GM12878 (cell line): ENCODE measurements at places on chromosomes 3 and 15. TPM values are rescaled to one million over a fixed set of nuclear protein-coding genes. Genes with fewer than 3 reads are reported as not detected.

DNA sequence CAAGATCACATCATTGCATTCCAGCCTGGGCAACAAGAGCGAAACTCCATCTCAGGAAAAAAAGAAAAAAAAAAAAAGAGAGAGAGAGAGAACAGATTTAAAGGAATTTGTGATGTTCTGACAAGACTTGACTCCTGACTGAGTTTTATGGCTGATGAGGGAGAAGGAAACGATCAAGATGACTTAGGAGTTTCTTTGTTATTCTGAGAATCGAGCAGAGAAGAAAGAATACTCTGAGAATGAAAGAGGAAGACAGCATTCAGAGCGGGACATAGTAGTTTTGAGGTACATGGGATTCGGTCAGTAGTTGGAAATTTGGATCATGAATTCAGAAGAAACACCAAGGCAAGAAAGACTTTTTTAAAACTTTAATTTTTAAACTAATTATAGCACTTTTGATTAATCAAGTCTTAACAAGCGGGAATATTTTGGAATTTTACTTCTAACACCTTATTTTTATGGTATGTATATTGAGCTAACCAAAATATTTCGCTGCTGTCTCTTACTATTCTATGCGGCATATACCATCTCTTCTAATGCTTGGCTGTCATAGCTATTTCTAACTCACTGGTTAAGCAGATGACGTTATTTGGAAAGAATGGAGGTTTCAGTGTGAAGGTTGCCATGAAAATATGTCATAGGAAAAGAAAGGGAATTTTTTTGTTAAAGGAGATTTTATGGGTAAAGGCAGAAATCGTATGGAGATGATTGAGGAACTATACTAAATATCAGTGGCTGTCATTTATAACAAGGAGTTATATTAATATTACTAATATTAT lies 644.1 kb downstream of the RBMS3 start:
- no peak overlapping the region for H3K4me3 ChIP-seq
- no peak overlapping the region for H3K27ac ChIP-seq
- no peaks in the 10 kb centered on the region for H3K36me3 ChIP-seq
- H3K4me1 ChIP-seq: no peaks in the 10 kb centered on the region

DNA sequence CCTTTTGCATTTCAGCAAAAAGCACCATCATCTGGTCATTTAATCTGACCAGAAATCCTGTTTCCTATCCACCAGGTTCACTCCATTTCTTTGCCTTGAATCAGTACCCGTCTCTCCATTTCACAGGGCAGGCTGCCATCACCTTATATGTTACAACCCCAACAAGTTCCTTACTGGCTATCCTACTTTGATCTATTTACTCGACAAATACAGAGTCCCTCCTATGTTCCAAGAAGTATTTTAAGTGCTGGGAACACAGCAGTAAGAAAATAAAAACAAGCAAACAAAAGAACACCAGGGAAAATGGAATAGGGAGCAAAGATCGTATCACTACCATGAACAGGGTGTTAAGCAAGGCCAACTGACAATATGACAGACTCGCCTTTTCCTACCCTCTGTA lies 295.2 kb upstream of the WNT5A start:
- peaks cover 2% of the 10 kb centered on the region; the same call in 1 of the 2 replicates for H3K27me3 ChIP-seq
- H3K4me1 ChIP-seq: no peaks in the 10 kb centered on the region
- no peak overlapping the region for H3K4me3 ChIP-seq
- H3K36me3 ChIP-seq: no peaks in the 10 kb centered on the region
- no peak for DNase-seq

DNA sequence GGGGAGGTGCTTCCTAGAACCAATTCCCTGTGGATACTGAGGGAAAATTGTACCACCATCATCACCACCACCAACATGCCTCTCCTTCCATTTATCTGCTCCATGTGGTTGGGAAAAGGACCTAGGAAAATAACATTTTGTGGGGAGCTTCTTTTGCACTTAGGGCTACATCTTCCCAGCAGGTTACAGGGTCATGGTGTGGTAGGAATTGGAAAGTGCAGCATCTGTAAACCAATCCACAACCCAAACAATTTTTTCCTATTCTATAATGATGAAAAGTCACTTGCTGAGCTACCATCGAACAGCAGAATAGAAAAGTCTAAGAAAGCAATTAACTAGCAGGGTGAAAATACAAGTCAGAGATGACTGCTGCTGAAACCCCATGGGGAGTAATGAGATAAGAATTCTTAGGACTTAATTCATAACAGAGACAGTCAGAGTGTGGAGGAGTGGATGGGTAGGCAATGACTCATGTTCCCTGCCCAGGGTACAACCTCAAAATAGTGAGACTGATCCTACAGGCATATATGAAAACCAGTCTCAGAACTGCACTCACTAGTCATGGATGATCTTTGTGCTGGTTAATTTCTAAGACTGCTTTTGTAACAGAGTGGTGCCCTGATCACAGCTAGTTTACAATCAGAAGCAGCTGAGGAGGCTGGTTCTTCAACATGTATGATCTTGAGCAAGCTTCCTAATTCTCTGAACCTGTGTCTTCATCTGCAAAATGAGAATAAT lies 38.1 kb upstream of the LEKR1 start:
- H3K36me3 ChIP-seq: no peaks in the 10 kb centered on the region
- no peaks in the 10 kb centered on the region for H3K27me3 ChIP-seq
- peaks cover 4% of the 10 kb centered on the region for H3K4me1 ChIP-seq
- no peak for DNase-seq
- H3K4me3 ChIP-seq: no peak overlapping the region

DNA sequence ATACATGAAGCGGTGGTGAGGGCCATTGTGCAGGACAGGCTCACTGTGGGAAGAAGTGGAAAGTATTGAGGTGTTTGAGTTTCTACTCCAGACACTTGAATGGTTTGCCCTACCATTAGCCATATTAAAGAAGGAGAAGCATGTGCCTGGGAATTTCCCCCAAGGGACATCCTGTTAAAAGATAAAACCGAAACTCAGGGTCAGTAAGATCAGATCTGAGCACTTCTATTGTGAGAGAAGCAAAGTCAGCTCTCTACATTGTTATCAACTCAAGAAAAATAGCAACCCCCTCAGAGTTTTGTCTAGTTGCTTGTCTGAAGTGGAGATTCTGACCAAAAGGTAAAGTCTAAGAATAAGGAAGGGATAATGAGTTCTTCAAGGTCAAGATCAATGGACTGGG lies 269.8 kb downstream of the CHST2 start:
- H3K36me3 ChIP-seq: no peaks in the 10 kb centered on the region
- no peak overlapping the region for H3K4me3 ChIP-seq
- H3K27ac ChIP-seq: no peak overlapping the region

GRCh38 chr3:23647706-23648258 lies 158.0 kb upstream of the UBE2E1 start:
- DNase-seq: no peak
- peaks cover 26% of the 10 kb centered on the region for H3K4me1 ChIP-seq
- H3K4me3 ChIP-seq: no peak overlapping the region
- no peak overlapping the region for H3K27ac ChIP-seq
- no peaks in the 10 kb centered on the region for H3K27me3 ChIP-seq
- H3K36me3 ChIP-seq: no peaks in the 10 kb centered on the region

DNA sequence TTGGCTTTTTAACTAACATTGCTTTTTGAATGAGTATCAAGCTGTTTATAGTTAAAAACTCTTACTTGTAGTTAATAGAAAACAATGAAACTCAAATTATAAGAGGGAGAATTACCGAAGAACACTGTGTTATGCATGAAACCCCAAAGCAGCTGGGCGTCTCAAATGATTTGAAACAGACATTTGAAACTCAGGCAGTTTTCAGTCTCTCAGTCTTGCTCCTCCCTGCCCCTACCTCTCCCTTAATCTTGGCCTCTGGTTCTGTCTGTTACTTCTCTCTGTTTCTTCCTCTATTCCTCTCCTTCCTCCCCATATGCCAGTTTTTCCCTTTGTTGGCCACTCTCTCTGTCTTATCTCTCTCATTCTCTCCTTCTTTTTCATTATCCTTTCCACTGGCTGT lies 118.3 kb upstream of the SYNPR start:
- no peak overlapping the region for H3K4me3 ChIP-seq
- no peaks in the 10 kb centered on the region for H3K36me3 ChIP-seq
- DNase-seq: no peak
- no peaks in the 10 kb centered on the region for H3K4me1 ChIP-seq

DNA sequence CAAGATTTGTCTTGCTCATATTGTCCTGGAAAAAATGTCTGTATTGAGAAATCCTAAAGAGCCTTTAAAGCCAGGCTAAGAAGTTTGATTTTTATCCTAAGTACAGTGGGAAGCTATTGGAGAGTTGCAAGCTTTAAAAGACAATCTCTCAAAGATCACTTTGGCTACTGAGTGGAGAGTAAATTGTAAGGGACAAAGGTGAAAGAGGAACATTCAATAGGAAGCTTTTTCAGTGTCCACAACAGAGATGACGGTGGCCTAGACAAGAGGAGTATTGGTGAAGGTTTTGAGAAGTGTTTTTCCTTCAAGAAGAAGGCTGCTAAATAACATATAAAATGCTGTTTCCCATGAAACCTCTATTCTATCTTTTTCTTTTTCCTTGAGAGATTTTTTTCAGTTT lies 249.5 kb upstream of the IL12A start:
- DNase-seq: no peak
- no peak overlapping the region for H3K27ac ChIP-seq
- H3K4me1 ChIP-seq: no peaks in the 10 kb centered on the region
- H3K27me3 ChIP-seq: no peaks in the 10 kb centered on the region; the same call in 1 of the 2 replicates

The ZNF80 gene
- not detected in 2 replicates for polyA plus RNA-seq

DNA sequence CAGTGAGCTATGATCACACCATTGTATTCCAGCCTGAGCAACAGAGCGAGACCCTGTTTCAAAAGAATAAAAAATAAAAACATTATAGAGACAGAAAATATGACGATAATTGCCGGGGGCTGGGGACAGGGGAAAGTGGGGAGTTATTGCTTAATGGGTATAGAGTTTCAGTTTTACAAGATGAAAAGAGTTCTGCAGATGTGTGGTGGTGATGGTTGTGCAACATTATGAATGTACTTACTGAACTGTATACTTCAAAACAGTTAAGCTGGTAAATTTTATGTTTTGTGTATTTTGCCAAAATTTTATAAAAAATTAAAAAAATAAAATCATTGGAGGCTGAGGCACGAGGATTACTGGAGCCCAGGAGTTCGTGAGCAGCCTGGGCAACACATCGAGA lies 24.8 kb upstream of the ZNF774 start:
- H3K27ac ChIP-seq: no peak overlapping the region
- no peaks in the 10 kb centered on the region for H3K36me3 ChIP-seq
- DNase-seq: no peak
- no peak overlapping the region for H3K4me3 ChIP-seq
- no peaks in the 10 kb centered on the region for H3K4me1 ChIP-seq
- no peaks in the 10 kb centered on the region for H3K27me3 ChIP-seq

DNA sequence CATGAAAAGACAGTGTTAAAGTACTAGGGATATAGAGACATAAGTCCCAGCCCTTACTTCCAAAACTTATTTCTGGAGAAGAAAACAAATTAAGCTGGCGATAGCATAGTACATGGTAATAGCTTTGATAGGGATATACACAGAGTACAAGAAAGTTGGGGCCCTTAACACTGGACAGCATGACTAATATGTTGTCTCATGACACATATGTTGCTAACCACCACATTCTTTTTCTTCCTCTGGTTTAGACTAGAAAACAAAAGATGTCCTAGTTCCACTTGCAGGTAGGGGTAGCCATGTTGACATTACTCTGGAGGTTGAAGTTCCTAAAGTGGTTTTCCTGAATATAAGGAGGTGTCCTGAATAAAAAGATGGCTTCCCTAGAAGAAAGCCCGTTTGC lies 75.3 kb downstream of the RFX7 start:
- no peak for DNase-seq
- H3K4me3 ChIP-seq: no peak overlapping the region
- H3K4me1 ChIP-seq: peaks cover 4% of the 10 kb centered on the region; the same call in 1 of the 2 replicates
- no peaks in the 10 kb centered on the region; the same call in none of the 2 replicates for H3K36me3 ChIP-seq
- H3K27ac ChIP-seq: no peak overlapping the region

The CPNE9 gene
- not detected in 2 replicates for polyA plus RNA-seq

DNA sequence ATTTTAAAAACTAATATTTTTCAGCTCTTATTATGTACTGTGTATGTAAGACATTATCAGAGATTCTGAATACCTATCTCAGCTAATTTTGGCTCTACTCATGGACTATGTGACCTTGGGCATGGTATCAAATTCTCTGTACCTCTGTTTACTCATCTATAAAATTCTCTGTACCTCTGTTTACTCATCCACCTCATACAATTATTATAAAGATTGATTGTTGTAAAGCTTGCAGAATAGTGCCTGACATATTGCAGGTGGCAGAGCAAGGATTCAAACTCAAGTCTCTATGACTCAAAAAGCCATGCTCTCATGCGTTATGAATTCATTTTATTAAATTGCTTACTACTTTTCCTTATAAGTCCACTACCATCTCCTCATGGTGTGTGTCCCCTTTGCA lies 151.9 kb upstream of the ARL6 start:
- H3K4me3 ChIP-seq: no peak overlapping the region
- no peak for DNase-seq
- H3K27ac ChIP-seq: no peak overlapping the region
- H3K4me1 ChIP-seq: no peaks in the 10 kb centered on the region
- no peaks in the 10 kb centered on the region for H3K27me3 ChIP-seq
- no peaks in the 10 kb centered on the region for H3K36me3 ChIP-seq

DNA sequence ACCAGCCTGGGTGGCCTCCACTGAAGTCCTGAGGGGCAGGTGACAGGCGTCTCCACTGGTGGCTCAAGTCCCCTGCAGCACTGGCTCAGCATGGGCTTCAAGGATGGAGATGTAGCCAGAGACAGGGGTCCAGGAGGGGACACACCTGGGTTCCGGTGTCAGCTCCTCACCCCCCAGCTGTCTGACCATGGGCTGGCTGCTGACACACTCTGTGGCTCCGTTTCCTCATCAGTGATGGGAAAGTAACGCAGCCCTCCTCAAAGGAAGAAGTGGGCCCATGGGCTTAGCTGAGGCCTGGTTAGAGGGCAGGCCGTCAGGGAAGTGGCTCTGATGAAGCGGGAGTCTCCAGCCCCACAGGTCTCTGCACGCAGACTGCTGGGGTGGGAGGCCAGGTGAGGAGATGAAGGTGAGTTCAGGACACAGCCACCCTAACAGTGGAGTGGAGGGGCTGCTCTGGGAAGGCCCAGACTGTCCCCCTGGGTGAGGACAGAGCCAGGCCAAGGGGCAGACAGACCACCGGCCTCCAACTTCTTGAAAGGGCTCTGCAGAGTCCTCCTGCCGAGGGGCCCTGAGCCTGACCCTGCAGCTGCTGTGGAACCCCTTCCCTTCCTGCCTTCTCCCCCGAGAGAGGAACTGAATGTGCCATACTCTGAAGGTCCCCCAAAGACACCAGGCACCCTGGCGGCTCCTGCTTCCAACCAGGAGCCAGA lies 24.0 kb downstream of the PSTPIP1 start:
- DNase-seq: no peak
- H3K27me3 ChIP-seq: no peaks in the 10 kb centered on the region
- H3K36me3 ChIP-seq: no peaks in the 10 kb centered on the region
- peaks cover 54% of the 10 kb centered on the region for H3K4me1 ChIP-seq
